ENCODE measurements at places on chromosomes 3 and 15.
A peak's percentile ranks its signal among the peaks of the same experiment; 100 is the strongest.

DNA sequence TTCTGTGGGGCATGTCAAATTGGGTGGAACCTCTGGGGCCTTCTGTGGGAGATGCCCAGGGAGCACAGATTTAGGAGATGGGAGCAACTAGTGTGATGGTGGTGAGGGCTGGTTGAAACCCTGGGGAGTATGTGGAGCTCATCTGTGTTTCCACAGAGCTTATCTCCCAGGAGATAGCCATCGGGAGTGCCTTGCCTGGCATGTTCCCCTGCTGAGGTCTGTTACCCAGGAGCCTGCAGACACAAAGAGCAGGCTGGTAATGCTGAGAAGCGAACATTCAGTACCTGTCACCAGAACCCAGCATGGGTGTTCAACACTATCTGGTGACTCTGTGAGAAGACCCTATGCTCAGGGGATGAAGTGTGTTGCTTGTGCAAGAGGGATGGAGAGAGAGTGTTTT is 85.0 kb downstream of the CLSTN2 start:
- no peak for DNase-seq

GRCh38 chr3:182435860-182436259 is 357.4 kb upstream of the ATP11B start:
- DNase-seq, result no peak

DNA sequence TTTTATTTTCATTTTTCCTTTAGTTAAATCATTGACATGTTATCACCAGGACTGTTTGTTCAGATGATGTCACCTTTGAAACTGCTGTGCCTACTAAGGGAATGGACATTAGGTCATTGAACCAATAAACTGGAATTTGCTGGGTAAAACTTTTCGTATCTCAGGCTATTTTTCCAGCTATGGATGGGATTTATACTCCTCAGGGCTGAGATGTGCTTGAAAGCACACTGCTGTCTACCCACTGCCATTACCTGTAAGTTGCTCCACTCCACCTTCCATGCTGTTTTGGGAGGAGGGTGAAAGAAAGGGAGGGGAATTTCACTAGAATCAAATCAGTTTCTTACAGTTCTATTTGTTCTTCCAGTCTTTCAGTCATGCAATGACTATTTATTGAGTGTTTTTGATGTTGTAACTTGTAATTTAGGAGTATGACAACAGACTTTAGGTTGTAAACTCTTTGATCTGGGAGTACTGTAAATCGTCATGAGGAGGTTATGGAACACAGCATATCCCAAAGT is 11.3 kb downstream of the EHD4 start:
- peak; percentile 37 for DNase-seq

DNA sequence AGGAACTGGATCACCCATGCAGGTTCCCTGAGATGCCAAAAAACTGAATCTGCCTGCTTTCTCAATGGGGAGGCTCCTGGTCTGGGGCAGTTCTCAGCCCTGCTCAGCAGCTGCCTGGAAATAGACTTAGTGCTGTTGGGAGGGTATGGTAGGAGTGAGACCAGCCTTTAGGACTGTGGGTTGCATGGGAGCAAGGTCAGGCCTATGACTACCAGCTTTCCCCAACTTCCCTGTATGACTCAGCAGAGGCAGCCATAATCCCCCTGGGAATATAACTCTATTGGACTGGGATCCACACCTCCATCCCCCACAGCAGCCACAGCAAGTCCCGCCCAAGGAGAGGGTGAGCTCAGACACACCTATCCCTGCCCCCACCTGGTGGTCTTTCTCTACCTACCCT is 87.0 kb downstream of the CFAP44 start:
- DNase-seq, result no peak

- DNase-seq, result peak; percentile 34
Observed at GRCh38 chr3:24196526-24196925, 251.4 kb downstream of the NR1D2 start.

DNA sequence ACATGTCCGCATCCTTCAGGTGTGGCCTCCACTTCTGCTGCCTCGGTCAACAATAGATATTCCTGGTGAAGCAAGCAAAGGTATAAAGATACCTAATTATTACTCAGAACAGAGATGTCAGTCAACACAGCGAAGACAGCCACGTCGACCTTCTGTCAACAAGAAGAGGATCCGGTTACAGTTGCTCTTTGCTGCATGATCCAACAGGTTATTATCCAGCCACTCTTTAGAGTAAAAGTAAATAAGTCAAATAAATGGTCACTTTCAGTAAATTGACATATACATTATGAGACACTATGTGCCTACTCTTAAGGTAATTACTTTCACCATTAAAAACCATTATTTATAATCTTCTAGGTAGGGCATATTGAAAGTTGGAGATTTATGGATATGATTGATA is 356.8 kb upstream of the ATP11B start:
- no peak for DNase-seq

DNA sequence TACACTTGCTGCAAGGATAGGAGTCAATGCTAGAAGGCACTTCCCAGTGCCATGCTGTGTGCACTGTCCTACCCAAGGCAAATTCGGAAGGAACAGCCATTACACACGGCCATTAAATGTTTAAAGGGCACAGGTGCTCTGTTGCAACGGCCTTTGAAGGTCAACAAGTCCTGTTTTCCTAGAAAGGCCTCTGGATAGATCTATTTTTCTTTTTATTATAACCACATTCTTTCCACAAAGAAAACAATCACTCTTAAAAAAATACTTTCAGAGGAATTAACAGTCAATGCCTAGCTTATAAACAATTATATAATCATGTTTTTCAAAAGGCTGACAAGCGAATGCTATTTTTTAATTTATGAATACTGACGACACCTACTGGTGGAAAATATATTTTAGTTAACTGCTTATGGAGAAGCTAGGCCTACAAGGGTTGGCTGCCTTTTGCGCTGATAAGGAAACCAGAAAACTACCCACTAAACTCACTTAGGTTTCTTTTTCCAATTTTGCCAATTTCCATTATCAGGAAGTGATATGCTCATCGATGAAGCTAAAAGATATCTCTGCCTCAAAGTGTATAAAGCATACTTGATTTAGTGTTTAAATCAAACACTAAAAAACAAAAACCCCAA is 2.4 kb downstream of the ARHGEF3 start:
- peak; percentile 74 for DNase-seq
